ENCODE measurements at places on chromosomes 1 and 21.

- DNase-seq = no peak
Measured at GRCh38 chr1:22801347-22801746, 90.7 kb downstream of the EPHB2 start.

- no peak for DNase-seq
Measured at GRCh38 chr1:166165661-166166328, 1.0 kb downstream of the FAM78B start.

- DNase-seq = no peak
Measured at GRCh38 chr1:47821760-47822159, 175.4 kb downstream of the TRABD2B start.

DNA sequence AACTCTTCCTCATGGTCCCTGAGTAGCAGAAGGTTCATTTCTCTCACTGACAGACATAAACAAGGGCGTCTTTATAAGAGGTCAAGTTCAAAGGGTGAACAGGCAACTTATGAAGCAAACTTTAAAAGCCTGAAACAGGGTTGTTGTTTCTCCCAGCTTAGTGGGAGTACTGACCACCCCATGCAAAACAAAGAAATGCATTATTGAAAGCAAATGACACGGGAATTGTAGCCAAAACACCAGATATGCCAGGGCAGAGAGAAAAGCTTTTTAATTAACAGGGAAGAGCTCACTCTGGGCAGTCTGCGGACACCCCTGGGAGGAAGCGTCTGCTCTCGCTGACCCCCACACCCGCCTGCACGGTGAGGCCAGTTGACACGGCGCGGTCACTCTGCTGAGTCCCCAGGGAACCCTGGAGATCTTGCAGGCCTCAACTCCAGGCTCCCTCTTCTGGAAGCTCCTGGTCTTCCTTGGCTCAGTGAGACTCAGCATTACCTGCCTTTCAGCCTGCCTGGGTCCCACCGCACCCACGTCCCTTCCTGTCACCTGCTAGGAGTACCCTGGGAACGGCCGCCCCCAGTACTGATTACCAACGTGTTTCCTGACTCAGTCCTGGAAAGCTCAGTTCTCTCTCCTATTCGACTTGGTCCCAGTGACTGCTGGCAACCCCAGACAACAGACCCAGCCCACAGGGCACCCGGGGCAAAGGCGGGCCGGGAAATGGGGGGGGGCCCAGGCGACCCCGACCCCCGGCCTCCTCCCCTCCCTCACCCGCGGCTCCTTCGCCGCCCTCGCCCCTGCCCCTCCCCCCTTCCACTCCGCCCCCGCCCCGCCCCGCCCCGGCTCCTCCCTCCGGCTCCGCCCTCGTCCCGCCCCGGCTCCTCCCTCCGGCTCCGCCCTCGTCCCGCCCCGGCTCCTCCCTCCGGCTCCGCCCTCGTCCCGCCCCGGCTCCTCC is 972 bp downstream of the CFAP410 start:
- DNase-seq = peak; percentile 75

GRCh38 chr1:178506177-178506576 is 6.7 kb upstream of the TEX35 start:
- no peak for DNase-seq

DNA sequence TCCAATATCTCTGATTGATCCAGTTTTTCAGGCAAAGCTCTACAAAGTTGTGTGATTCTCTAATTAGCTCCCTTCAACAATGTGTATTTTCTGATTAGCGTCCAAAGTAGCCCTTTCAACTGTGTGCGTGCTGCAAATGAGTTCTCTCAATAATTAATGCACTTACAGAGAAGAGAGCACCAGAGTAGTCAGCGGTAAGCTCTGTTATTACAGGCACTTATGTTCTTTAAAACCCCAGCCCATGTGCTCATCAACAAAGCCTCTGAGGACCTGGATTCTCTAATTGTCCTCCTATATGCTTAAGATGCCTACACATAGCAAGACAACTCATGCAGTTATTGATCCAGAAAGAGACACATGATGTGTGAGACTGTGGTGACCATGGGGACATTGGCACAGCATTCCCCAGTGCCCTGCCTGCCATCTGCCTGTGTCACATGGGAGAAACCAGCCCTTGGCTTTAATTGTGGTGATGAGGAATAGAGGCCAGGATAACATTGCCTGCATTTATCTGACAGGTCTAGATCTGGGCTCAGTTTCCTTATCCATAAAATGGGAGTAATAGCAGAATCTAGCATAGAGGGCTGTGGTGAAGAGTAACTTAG is 151.7 kb downstream of the PCP4 start:
- no peak for DNase-seq

DNA sequence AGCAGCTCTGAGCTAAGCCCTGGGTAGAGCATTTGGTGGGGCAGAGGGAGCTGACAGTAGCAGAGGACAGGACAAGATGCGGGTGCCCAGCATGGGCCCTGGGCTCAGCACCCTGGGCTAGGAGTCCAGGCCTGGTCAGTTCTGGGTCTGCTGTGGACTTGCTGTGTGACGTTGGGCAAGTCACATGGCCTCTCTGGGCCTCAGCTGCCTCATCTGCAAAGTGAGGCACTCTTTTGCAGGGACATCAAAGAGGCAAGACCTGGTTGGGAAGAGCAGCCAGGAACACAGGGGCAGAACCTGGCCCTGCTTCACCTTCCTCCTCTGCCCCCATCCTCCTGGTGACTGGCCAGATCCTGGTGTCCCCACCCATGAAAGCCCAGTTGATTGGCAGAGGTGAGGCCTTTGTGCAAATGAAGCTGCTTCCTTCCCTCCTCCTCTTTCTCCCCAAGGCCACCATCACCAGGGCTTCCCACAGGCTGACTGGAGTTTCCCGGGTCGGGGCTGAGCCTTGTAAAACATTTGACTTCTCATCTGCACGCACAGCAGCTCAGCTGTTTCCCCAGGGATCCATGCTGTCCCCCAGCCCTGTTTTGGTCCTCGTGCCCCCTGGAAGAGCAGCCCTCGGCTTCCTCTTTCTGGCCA is 350.5 kb downstream of the MATN1 start:
- DNase-seq = peak; percentile 59

- DNase-seq = peak; percentile 5
Measured at GRCh38 chr1:48242141-48242736, 19.7 kb downstream of the SLC5A9 start.

- DNase-seq = peak; percentile 31
Measured at GRCh38 chr1:171206978-171207355, 21.9 kb downstream of the FMO2 start.

Data from NB4 (cell line).